Breast epithelium (tissue), 4 donors: ENCODE measurements at places on chromosomes 12 and 14. TPM values are rescaled to one million over a fixed set of nuclear protein-coding genes. Genes with fewer than 3 reads are reported as not detected.

- H3K4me1 ChIP-seq: no peaks in the 10 kb centered on the region
- H3K36me3 ChIP-seq: no peaks in the 10 kb centered on the region
- DNase-seq: no peak
Observed at GRCh38 chr12:30757316-30757715, 2.6 kb upstream of the CAPRIN2 start.

PSEN1 gene
- 63.2 TPM for total RNA-seq

GRCh38 chr12:30863839-30864238 lies 62.7 kb upstream of the TSPAN11 start:
- H3K4me1 ChIP-seq: no peaks in the 10 kb centered on the region
- H3K27ac ChIP-seq: no peak overlapping the region
- H3K27me3 ChIP-seq: no peaks in the 10 kb centered on the region
- no peak for DNase-seq
- H3K4me3 ChIP-seq: no peak overlapping the region
- no peaks in the 10 kb centered on the region for H3K36me3 ChIP-seq

DNA sequence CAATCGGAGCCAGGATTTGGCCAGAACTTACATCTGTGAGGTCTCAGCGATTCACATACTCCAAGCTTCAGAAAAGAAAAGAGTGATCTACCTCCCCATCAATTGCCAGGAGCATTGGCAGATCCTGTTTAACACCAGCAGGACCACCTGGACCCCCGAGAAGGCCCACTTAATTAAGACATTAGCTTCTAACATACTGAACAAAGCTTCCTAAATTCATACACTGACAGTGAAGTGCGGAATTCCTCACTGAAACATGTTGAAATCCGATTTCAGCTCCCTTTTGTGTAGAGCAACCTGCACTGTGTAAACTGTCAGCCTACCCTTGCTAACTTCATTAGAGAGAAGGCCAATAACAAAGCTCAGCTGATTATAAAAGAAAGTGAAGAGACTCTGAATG lies 274.0 kb downstream of the NOVA1 start:
- H3K36me3 ChIP-seq: no peaks in the 10 kb centered on the region
- no peaks in the 10 kb centered on the region for H3K4me1 ChIP-seq
- H3K4me3 ChIP-seq: no peak overlapping the region
- no peak for DNase-seq

PLEKHD1 gene
- 2.0 TPM for total RNA-seq

STYK1 gene
- 3.5 TPM for total RNA-seq

GRCh38 chr14:45799511-45799910 lies 546.5 kb upstream of the MIS18BP1 start:
- no peak overlapping the region for H3K4me3 ChIP-seq
- no peaks in the 10 kb centered on the region for H3K4me1 ChIP-seq
- no peak overlapping the region for H3K27ac ChIP-seq
- no peaks in the 10 kb centered on the region for H3K36me3 ChIP-seq

GRCh38 chr12:114847441-114848035 lies 163.6 kb upstream of the TBX3 start:
- no peak overlapping the region for H3K4me3 ChIP-seq
- no peak overlapping the region for H3K27ac ChIP-seq
- H3K4me1 ChIP-seq: no peaks in the 10 kb centered on the region
- DNase-seq: no peak
- no peaks in the 10 kb centered on the region for H3K36me3 ChIP-seq

IRF9 gene
- 44.6 TPM for total RNA-seq

- peak overlapping the region; percentile 70 for H3K27ac ChIP-seq
- H3K4me1 ChIP-seq: peaks cover 9% of the 10 kb centered on the region
- H3K27me3 ChIP-seq: no peaks in the 10 kb centered on the region
- no peak overlapping the region for H3K4me3 ChIP-seq
Observed at GRCh38 chr14:100069161-100069800, 4.1 kb downstream of the EVL start.

- H3K4me1 ChIP-seq: peaks cover 7% of the 10 kb centered on the region
- peak overlapping the region; percentile 90 for H3K4me3 ChIP-seq
- H3K27ac ChIP-seq: peak overlapping the region; percentile 98
- H3K36me3 ChIP-seq: no peaks in the 10 kb centered on the region
- H3K27me3 ChIP-seq: no peaks in the 10 kb centered on the region
Observed at GRCh38 chr12:2877953-2878732, 1.1 kb downstream of the RHNO1 start.

DNA sequence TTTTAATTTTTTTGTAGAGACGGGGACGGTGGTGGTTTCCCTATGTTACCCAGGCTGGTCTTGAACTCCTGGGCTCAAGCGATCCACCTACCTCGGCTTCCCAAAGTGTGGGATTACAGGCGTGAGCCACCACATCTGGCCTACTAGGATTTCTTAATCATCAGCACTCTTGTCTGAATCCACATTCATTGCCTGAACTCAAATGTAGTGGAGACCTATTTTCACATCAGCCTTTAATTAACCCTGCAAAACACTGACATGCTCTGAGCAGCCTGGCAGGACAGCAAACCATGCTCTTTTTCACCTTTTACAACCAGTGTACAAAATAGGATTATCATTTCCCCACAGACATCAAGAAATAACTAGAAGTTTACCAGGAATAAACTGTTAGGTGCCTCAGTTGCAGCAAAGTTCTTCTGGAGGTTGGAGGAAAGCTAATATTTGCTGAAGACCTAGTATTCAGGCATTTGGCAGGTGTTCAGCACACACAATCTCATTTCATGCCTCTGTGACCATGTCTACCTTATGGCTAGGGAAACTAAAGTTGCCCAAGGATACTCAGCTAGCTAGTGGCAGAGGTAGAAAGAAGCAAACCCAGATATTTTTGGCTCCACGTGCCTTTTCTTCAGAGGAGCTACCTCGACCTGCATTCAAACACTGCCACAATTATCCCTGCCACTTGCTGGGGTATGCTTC lies 37.7 kb downstream of the CFL2 start:
- H3K36me3 ChIP-seq: no peaks in the 10 kb centered on the region
- no peak for DNase-seq
- H3K4me1 ChIP-seq: no peaks in the 10 kb centered on the region

DNA sequence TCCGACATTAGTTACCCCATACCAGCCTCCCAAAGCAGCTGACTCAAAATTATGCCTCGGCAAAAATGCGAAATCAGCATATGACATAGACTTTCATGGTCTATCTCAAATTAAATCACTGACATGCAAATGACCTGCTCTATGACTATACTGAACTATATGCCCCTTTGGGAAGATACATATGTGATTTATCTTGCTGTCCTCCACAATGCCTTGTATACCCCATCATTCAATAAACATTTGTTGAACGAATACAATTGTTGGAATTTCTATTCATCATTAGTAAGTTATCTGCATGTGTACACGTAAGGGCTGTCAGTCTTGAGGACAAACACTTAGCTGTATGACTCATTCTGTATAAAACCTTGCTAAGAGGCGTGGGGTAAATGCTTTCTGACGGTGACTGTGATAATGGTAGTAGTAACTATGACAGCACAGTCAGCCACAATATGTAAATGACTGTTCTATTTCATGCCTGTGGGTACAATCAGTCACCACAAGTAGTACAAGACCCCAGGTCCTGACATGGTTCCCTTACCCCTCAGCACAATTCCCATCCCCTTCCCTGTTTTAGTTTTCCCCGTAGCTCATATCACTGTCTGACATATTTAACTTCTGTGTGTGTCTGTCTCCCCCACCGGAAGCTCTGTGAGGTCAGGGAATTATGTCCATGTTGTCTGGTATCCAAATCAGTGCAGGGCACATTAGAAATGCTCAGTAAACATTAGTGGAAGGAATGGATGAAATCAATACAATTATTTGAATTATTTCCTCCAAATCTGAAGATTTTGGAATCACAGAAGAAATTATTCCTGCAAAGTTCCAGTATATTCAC lies 42.8 kb downstream of the STXBP6 start:
- no peaks in the 10 kb centered on the region for H3K27me3 ChIP-seq
- H3K27ac ChIP-seq: no peak overlapping the region
- H3K36me3 ChIP-seq: no peaks in the 10 kb centered on the region
- H3K4me3 ChIP-seq: no peak overlapping the region
- no peaks in the 10 kb centered on the region for H3K4me1 ChIP-seq

DNA sequence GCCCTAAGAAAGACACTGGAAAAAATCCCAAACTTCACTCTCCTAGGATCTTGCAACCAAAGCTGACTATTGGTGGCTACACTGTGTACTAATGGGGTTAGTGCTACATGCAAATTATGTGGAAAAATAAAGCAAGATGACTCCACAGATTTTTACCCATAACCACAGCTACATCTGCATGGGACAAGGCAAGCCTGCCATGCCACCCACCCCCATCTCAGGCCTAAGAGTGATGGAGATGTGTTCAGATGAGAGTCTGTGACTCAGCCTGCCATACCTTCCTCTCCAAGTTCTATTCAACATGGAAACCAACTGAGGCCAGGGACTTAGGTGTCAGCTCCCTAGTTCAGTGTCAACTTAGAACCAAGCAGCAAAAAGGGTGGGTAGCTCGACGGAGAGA lies 206.2 kb downstream of the PELI2 start:
- H3K4me1 ChIP-seq: no peaks in the 10 kb centered on the region
- no peaks in the 10 kb centered on the region for H3K36me3 ChIP-seq
- H3K27me3 ChIP-seq: no peaks in the 10 kb centered on the region
- no peak overlapping the region for H3K27ac ChIP-seq

LMNTD1 gene
- total RNA-seq: not detected

DNA sequence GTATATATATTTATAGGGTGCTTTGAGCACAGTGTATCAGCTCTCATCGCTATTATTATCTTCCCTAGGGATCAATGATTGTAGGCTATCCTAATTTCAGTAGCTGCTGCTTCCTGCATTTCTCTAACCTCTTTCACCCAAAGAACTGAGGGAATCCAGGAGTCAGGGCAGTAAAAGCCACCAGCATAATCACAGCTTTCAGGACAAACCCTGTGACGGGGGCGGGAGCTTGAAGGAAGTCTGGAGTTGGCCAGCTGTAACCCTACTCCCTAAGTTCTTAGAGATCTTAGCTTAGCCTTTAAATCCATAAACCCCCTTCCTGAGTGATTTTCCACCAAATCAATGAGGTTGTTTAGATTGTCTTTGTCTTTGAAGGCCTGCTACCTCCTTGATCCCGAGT lies 33.7 kb downstream of the FLVCR2 start:
- no peak overlapping the region for H3K4me3 ChIP-seq
- no peaks in the 10 kb centered on the region for H3K27me3 ChIP-seq
- no peaks in the 10 kb centered on the region for H3K4me1 ChIP-seq
- H3K27ac ChIP-seq: no peak overlapping the region

- H3K27me3 ChIP-seq: no peaks in the 10 kb centered on the region
- H3K4me1 ChIP-seq: no peaks in the 10 kb centered on the region
- no peaks in the 10 kb centered on the region for H3K36me3 ChIP-seq
- no peak overlapping the region for H3K4me3 ChIP-seq
Observed at GRCh38 chr14:80959496-80959895, 4.1 kb downstream of the TSHR start.

BCL2L14 gene
- 1.6 TPM for total RNA-seq

CLEC14A gene
- 24.8 TPM for total RNA-seq

AQP5 gene
- total RNA-seq: 3.1 TPM

DNA sequence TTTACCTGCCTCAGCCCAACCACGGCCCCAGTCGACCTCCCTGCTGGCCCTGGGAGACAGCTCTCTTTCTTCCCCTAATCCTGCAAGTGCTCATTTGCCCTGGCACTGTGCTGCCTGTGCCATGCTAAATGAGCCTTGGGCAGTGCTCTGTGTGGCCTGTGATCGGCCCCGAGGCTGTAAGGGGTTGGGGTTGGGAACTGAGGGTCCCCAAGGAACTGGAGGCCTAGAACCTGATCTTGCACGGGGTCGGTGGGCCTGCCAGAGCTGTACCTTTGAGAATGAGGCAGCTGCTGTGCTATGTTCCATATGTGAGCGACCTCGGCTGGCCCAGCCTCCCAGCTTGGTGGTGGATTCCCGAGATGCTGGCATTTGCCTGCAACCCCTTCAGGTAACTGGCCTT lies 2.8 kb downstream of the RNF31 start:
- no peak overlapping the region for H3K4me3 ChIP-seq
- peaks cover 11% of the 10 kb centered on the region for H3K36me3 ChIP-seq
- H3K27ac ChIP-seq: no peak overlapping the region
- no peaks in the 10 kb centered on the region for H3K27me3 ChIP-seq
- peaks cover 4% of the 10 kb centered on the region for H3K4me1 ChIP-seq

GRCh38 chr12:56995201-56995929 lies 11.0 kb downstream of the ZBTB39 start:
- no peak overlapping the region for H3K27ac ChIP-seq
- no peaks in the 10 kb centered on the region for H3K4me1 ChIP-seq
- H3K4me3 ChIP-seq: no peak overlapping the region
- no peaks in the 10 kb centered on the region for H3K36me3 ChIP-seq
- no peaks in the 10 kb centered on the region for H3K27me3 ChIP-seq

DNA sequence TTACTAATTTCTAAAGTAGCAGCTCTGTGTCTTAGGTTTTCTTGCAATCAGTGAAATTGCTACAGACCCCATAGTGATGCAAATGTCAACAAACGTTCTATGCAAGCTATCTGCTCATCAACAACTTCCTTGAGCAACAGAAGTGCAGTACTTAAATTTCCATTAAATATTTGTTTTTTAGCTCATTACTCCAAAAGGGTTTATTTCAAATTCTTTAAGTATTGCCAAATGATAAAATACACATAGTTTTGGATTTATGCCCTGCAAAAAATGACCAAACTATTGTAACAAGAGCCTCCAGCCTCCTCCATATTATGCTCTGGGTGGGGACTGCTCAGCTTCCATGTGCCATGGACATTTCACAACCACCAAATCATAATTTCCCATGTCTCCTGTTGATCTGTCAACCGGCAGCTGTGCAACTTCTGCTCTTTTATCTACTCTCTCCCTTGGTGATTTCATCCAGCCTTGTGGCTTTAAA lies 4.4 kb downstream of the BDKRB1 start:
- no peaks in the 10 kb centered on the region for H3K36me3 ChIP-seq
- H3K27me3 ChIP-seq: no peaks in the 10 kb centered on the region
- no peak overlapping the region for H3K4me3 ChIP-seq
- no peak overlapping the region for H3K27ac ChIP-seq

DNA sequence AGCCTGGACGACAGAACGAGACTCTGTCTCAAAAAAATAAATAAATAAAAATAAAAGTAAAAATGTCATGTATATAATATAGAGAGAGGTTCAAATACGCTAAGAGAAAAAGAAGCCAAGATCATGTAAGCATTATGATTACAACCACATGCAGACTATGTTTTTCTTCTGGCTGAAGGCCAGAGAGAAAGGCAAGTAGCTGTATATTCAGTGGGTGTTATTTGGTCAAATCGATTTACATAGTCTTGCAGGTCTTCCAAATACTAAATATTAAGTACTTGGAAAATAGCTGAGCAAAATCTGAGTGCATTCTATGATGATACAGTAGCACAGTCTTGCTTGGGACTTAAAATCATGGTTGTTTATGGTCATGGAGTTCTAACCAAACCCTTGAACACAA lies 758.0 kb downstream of the DIO2 start:
- no peaks in the 10 kb centered on the region for H3K4me1 ChIP-seq
- no peak for DNase-seq
- H3K4me3 ChIP-seq: no peak overlapping the region
- no peak overlapping the region for H3K27ac ChIP-seq
- no peaks in the 10 kb centered on the region for H3K36me3 ChIP-seq

- DNase-seq: peak; percentile 13
- H3K27ac ChIP-seq: no peak overlapping the region
- H3K27me3 ChIP-seq: no peaks in the 10 kb centered on the region
- H3K4me1 ChIP-seq: peaks cover 4% of the 10 kb centered on the region
- H3K4me3 ChIP-seq: no peak overlapping the region
- H3K36me3 ChIP-seq: no peaks in the 10 kb centered on the region
Observed at GRCh38 chr12:104187446-104188155, 28.0 kb upstream of the TXNRD1 start.
